ENCODE measurements at places on chromosomes 5 and 9.
A peak's percentile ranks its signal among the peaks of the same experiment; 100 is the strongest.

DNA sequence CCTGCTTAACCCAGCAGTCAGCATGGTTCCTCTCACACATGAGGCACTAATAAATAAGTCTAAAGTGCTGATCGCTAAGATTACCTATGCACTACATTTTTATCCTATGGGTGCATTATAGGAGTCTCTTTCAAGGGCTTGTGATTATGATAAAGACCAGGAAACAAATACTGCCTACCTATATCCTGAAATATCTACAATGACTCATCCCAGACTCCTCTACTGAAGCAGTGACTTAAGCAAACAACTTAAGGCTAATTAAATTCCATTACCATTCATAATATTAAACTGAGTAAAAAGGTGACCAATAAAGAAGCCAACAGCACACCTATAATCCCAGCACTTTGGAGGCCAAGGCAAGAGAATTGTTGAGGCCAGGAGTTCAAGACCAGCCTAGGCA is 338.4 kb downstream of the DNAH5 start:
- peak; percentile 89 for DNase-seq

GRCh38 chr9:125150349-125151245 is 7.3 kb upstream of the SCAI start:
- no peak for DNase-seq

- no peak for DNase-seq
Measured at GRCh38 chr5:41787265-41787664, 83.0 kb downstream of the OXCT1 start.

DNA sequence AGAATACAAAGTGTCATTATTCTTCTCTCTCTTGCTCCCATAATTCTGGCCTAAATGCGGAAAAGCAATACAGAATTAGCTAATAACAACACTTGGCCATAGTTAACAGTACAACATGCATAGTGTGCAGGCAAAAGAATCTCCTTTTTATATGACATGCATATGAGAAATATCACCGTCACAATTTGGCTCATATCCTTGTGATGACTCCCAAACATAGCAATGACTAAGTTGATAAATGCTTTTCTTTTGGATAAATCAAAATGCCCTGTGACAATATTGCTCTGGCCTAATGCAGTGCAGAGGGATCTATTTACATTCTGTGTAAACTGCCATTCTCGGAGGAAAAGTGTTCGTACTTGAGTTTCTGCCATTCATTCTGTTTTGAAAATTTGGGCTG is 121.9 kb upstream of the GHR start:
- peak; percentile 30 for DNase-seq

DNA sequence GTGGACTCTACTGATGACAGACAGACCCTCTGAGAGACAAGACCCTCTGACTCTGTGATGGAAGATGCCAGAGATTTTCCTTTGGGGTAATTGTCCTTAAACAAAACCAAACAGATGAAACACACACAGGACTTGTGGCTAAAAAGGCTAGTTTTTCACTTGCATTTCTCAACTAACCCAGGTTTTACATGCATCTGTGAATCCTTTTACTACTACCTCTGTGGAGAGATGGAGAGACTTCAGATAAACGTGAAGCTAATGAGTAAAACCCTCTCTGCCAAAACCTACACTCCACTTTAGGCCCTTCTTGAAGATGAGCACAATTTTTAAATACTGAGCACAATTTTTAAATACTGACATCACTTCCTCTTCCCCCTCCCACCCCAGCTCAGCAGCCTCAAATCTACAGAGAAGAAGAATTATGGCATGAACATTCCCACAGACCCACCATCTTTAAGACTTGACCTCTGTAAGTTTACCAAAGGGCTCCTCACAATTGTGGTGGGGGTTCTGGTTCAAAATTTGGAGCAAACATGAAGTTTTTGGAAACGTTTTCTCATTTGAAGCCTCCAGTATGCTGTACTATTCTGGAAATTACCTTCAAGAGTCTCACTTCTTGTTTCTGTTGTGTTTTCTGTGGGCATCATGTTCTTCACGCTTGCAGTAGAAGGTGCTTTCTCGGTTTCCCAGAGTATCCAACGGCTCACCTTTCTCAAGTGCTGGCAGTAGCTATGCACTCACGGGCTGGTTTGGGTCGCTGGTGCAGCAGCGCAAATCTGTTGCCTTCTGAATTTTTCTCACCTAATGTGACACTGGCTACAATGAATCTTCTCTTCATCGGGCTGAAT is 42.7 kb downstream of the ACER2 start:
- DNase-seq = no peak

DNA sequence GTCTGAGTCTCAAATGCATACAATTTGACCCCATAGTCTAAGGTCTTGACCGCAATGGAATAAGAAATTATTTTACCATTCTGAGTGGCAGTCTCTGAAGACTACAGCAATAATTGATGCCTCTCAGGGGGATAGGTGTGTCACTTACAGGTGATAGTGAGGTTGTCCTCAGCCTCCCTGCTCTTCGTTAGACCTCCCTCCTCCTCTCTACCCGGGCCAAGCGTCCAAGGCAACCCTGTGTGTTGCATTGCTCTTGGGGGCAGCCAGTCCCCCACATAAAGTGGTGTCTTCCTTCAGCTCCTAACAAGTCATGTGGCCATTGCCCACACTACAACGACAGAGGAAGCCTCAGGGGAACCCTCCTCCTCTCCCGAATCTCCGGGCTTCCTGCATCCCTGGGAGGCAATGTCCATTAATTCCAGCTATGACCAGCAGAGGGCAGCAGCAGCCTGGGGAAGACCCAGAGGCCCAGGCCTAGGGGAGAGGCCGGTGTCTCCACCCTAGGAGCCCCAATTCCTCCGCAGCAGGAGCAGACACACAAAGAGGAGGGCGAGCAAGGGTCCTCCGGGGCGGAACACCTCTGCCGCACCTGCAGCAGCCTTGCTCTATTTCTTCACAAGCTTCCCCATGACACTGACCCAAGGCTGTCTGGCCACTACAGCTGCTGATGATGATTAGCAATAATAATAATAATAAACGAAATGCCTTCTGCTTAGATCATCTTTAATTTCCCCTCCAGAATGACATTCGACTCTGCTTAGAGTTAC is 134.8 kb downstream of the KCNIP1 start:
- DNase-seq = no peak

DNA sequence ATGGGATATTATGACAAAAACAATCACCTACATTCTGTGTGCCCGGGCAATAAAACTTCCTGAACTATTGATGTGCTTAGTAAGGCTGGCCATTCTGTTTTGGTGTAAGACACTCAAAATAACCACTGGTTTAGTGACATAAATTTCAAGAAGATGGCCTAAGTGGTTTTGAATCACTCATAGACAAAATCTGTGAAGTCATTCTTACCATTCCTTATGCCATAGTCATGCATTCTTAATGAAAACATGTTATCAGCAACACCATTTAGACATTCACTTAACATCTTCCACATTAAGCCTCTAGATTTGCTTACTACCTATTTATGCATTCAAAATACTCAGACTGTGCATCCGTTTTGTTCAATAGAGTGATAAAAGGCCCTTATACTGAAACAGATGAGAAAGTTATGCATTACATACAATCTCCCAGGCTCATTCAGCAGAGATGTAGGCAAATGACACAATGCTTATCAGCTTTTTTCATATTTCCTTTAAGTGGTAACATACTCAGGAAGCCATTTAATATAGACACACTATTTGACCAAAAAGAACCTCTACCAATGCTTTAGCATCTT is 848.8 kb upstream of the DMAC1 start:
- no peak for DNase-seq

- DNase-seq = no peak
Measured at GRCh38 chr5:6760686-6761085, 47.5 kb downstream of the TENT4A start.

DNA sequence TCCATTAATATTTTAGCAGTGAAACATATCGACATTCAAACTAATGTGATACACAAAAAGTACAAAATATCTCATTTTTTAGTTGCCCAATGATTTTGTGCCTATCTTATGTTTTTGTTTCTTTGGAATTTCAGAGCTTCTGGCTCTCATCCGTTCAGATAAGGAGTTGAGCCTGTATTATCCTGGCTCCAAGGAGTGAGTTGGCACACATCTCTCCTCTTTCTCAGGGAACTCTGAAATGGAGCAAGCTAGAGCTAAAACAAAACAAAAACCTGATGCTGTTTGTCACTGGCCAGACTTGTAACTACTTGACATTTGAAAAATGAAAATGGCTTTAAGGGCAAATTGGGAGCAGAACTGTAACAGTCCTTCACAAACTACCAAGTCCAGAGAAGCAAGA is 131.3 kb upstream of the SLC28A3 start:
- no peak for DNase-seq

GRCh38 chr5:156378159-156378558 is 51.2 kb downstream of the SGCD start:
- DNase-seq = no peak

DNA sequence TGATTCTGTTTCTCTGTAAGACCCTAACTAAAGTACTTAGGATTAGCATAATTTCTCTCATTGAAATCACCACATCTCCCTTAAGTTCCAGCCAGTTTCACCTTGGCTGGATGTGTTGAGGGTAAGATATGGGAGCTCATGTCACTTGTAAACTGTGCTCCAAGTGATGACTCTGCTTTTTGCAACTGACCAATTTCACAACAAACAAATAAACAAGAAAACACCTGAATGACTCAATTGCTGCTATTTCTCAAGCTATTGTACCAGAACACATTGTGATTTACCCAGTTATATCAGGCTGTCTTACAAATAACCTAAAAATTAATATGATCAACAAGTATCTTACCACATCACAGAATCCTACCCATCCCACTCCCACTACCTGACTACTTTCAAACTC is 379.1 kb upstream of the KIF2A start:
- DNase-seq = no peak

DNA sequence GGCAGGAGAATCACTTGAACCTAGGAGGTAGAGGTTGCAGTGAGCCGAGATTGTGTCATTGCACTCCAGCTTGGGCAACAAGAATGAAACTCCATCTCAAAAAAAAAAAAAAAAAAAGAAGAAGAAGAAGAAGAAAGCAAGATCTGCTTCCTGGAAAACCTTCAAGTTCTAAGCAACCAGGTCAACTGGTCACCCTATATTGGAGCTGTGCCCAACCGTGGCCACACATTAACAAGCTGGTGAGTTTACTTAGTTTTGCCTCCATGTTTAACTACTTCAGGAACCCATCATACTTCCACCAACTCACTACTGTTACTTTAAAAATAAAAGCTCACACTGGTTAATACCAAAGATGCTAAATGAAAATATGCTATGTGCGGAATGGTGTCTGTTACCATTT is 12.3 kb upstream of the SKP1 start:
- no peak for DNase-seq

GRCh38 chr9:37562826-37563225 is 13.4 kb downstream of the FBXO10 start:
- DNase-seq = no peak

DNA sequence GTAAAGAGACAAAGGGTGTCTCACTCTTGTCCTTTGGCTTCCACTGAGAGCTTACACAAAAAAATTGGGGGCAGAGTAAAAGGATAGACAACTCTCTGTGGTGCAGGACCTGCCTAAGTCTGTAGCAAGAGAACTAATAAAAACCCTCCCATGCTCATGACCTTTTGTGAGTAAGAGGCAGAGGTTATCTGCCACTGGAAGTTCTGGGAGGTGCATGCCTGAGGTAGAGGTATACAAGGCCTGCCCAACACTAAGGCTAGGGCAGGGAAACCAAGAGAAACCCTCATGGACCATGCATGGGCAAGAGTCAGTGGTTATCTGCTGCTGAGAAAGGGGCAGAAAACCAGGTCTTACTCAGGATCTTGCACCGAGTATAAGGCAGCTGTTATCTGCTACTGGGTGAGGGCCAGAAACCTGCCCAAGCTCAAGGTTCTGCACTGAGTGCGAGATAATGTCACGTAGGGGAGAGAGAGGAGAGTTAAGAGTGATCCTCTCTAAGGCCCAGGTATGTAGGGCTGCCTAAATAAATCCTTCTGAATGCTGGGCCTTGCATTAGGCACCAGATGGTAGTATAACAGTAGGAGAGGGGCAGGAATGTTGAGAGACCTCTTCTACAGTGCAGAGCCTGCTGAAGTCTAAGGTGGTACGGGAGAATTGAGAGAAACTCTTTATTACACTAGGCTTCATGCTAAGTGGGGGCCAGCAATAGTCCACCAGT is 143.4 kb downstream of the MACROH2A1 start:
- no peak for DNase-seq

DNA sequence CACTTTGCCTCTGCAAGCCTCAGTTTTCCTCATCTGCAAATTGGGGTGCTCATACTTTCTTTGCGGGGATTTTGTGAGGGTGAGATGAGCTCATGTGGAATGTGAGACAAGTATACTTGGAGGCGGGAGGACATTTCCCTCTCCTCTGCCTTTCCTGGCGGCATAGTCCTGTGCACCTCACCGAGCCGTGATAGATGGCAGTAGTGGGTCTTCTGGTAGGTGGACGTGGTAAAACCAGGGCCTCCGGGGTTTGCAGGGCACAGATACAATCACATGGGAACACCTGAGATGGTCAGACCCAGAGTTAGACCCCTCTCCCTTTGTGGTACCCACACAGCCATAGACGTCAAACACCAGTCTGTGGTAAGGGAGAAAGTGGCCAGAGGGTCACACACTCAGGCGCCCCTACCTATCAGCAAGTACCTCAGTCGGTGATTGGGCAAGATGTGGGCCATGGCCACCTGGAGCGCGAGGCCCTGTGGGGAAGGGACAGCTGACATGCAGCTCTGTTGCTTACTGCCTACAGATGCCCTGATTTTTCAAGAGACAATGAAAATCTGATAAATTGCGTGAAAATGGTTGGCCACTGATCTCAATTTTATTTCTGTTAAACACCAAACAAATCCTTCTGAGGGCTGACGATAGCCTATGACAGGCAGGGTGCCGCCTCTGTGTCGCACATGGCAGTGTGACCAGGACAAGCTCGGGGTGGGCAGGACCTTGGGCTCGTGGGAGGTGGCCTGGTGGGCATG is 9.9 kb downstream of the ERGIC1 start:
- no peak for DNase-seq

DNA sequence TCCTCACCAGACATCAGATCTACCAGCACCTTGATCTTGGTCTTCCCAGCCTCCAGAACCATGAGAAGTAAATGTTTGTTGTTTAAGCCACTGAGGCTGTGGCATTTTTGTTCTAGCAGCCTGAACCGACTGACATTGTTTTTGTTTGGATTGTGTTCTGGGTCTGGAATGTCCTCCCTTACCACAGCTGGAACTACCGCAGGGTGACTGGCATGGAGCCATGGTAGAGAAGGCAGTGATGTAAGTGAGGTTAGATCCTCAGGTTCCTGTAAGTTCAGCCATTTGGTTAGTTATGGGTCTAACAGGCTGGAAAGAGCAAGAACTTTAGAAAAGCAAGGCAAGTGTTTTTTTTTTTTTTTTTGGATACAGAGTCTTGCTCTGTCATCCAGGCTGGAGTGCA is 209.3 kb downstream of the DAB2IP start:
- DNase-seq = peak; percentile 7

DNA sequence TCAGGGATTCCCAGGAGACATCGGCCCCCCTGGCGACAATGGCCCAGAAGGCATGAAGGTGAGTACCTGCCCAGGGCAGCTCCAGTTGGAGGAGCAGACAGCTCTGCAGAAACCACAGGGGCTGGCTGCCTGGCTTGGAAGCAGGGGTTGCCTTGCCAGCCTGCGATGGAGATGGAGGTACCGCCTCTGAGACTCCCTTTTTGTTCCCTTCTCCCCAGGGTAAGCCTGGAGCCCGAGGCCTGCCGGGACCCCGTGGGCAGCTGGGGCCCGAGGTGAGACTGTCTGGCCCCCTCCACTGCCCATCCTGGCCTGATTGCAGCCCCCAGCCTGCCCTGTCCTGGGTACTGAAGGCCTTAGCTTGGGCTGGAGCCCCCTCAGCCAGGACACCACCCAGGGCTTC is 82.7 kb upstream of the ORM1 start:
- no peak for DNase-seq
